ENCODE measurements at places on chromosomes 5 and 9. TPM values are rescaled to one million over a fixed set of nuclear protein-coding genes. Genes with fewer than 3 reads are reported as not detected.

- no peaks in the 10 kb centered on the region for H3K36me3 ChIP-seq
- no peak overlapping the region for H3K4me3 ChIP-seq
- no peaks in the 10 kb centered on the region for H3K4me1 ChIP-seq
- DNase-seq: no peak
- H3K27me3 ChIP-seq: no peaks in the 10 kb centered on the region
These were observed 668.4 kb upstream of the FAM174A start for GRCh38 chr5:99866740-99867139.

GRCh38 chr5:33367416-33367815, 73.3 kb upstream of the TARS1 start:
- H3K4me1 ChIP-seq: peaks cover 23% of the 10 kb centered on the region
- no peak overlapping the region for H3K27ac ChIP-seq
- DNase-seq: no peak
- H3K36me3 ChIP-seq: no peaks in the 10 kb centered on the region

- no peaks in the 10 kb centered on the region for H3K27me3 ChIP-seq
- H3K36me3 ChIP-seq: no peaks in the 10 kb centered on the region
- no peak overlapping the region for H3K4me3 ChIP-seq
- H3K4me1 ChIP-seq: no peaks in the 10 kb centered on the region
These were observed 278.0 kb upstream of the ADCY2 start for GRCh38 chr5:7117961-7118360.

GRCh38 chr5:74407701-74408100, 232.8 kb downstream of the ENC1 start:
- peaks cover 17% of the 10 kb centered on the region for H3K4me1 ChIP-seq
- H3K27me3 ChIP-seq: no peaks in the 10 kb centered on the region
- H3K4me3 ChIP-seq: no peak overlapping the region
- no peaks in the 10 kb centered on the region for H3K36me3 ChIP-seq

ROR2 gene
- 2.7 TPM for total RNA-seq

Data from upper lobe of left lung (tissue), 6 donors.